ENCODE measurements at places on chromosomes 6 and 20. TPM values are rescaled to one million over a fixed set of nuclear protein-coding genes. Genes with fewer than 3 reads are reported as not detected.

GRCh38 chr6:152398993-152399392 is 238.2 kb downstream of the SYNE1 start:
- DNase-seq = no peak

- no peak for DNase-seq
Measured at GRCh38 chr6:47663462-47664216, 34.7 kb upstream of the ADGRF4 start.

DNA sequence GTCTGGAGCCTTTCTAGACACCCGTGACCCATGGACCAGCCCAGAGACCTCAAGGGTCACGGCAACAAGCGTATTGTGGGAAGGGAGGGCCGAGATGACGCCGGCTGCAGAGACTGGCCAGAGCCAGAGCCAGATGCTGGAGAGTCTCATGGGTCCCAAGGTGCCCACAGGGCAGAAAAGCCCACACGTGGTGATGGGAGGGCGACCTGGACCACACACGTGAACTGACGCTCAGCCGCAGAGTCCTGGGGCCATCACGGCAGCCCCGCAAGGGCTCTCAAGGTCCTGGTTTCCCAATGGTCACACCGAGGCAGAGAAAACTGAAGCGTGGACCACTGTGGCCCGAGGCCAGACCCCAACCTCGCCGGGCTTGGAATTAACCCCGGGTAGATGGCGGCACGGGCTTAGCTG is 92.6 kb downstream of the YTHDF1 start:
- DNase-seq = no peak

DNA sequence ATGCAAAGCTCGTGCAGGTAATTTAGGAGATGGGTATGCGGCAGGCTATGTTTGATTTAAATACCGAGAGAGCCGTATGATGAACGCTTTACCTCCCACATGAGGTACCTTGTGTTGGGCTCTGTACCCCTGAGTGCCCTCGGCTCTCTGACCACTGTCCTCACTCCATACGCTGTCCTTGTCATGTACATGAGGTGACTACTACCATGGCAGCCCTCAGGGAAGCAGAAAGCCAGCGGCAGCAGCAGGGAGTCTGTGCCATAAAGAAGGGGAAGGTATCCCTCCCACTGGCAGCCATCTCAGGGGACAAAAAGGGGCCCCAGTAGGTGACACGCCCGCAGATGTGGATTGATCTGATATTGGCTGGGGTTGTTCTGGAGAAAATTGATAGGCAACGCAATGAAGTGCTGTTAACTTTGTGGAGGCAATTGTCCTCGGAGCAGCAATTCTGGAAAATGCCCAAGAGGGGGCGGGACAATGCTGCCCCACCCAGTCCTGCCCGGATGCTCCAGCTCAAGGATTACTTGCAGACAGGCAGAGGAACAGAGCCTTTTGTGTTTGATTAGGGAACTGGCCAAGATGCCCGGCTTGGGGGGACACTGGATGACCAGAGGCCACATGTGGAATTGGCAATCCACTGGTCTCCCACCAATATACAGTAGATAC is 38.0 kb upstream of the HSF2 start:
- no peak for DNase-seq

DNA sequence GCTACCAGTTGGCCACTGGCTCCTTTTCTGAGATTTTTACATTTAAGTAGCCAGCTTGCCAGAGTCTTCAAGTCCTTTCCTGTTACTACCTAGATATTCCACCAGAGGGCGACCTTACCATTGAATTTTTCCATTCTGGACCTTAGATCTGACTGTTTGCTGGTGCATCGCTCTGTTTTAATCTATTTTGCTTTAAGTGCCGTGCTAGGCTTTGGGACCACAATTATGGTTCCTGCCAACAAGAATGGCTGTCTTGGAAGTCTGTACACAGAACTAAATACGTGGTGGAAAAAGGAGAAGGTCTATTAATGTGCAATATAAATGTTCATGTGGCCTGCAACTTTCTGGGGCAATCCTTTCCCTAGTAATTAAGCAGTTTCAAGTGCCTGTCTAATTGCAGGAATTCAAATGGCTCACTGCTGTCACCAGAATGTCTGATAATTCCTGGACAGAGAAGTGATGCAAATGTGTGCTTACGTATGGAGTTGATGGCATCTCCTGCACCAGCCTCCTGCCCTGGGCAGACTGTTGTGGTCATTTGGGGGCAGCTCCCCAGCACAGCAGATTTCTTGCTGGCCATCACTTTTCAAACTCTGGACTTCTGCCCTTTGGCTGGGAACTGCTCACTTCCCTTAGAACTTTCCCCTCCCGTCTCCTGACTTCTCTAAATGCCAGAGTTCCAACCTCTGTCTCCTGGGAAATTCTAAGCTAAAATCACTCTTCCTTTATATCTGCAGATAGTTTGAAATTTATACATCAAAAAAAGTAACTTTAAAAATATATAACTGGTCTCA is 5.6 kb upstream of the HLA-DOA start:
- DNase-seq = no peak

TCF15 gene
- not detected for total RNA-seq

DNA sequence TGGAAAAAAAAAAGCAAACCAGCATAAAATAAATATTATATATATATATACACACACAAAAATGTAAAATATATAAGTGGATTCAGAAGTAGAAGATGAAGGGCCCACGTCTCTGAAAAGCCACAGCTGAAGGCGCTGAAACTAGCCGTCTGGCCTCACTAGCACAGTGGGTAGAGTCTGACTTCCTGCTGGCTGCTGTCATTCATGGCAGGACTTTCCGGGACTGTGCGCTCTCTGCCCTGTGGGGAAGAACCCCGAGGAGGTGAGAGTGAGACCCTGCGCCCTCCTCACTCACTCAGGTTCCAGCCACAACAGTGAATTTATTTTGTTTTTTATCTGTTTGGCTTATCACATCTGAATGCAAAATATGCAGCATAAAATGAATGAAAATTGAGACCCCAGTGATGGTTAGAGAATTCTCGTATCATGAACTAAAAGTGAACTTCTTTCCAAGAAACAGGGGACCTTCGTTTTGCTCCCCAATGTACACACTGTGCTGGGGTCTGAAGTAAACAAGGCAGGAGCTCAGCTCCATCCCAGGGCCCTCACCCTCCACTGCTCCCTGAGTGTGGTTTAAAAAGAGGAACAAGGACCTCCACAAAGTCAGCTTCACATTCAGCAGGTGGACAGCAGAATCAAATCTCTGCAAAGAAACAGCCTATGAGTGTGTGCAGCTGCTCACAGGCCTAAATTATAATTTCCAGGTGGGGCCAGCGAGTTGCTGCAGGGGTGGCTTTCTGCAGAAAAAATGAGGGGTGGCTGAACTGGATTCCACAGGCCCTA is 1.3 kb upstream of the RAMACL start:
- no peak for DNase-seq

DNA sequence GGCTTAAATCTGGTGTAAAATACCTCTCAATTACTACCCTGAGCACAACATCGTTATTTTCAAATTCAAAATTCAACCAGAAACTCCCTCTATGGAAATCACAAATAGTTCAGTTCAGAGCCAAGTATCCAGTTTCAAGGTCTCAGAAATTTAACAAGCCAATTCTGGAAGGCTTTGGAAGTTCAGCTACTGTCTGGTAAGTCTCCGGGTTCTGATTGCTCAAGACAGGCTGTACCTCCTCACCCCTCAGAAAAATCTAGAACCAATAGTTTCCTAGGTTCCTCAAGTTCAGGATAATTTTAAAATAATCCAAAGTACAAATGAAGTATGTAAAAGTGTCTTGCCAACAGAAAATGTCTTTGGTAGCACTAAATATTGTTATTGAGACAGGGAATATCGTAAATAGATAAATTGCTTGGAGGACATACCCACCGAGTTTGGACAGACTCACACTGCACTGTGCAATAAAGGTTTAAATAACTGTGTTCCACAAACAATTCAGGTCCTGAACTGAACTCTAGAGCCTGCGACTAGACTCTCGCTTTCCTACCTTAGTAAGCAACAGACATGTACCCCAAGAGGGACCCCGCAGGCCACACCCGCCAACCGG is 729 bp downstream of the ATG5 start:
- no peak for DNase-seq

LY6G6D gene
- not detected for total RNA-seq

ZSCAN12 gene
- 2.8 TPM for total RNA-seq

WFDC12 gene
- not detected for total RNA-seq

GRCh38 chr6:1575210-1576041 is 34.3 kb upstream of the FOXC1 start:
- no peak for DNase-seq

DNA sequence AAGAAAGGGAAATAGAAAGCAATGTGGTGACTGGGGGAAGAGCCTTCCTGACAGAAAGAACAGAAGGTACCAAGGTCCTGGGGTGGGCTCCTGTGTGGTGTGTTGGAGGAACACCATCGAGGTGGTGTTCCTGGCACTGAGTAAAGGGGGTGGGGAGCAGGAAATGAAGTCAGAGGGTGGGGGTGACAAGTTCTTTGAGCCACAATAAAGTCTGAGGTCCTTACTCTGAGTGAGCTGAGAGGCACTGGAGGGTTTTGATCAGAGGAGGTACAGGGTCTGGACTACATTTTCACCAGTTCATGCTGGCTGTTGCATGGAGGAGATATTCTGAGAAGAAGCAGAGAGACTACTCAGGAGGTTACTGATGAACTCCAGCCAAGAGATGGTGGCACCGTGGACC is 198.2 kb downstream of the GMPR start:
- DNase-seq = peak; percentile 36

OR2H2 gene
- not detected for total RNA-seq

DNA sequence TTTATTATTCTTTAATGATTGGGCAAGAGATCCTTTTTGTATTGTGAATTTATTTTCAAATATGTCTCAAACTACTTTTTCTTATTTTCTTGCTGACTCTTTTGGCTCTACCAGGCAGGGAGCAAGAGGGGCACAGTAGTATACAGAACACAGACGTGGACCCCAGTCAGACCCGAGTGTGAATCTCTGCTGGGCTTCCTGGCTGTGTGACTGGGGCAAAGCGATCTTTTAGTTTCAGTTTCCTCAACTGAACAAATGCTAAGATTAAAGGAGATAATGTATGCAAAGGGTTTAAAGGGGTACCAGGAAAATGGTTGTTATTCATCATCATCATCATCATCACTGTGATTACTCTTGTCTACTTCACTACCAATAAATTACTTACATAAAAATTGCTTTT is 317.5 kb downstream of the HIVEP2 start:
- DNase-seq = no peak

- DNase-seq = no peak
Measured at GRCh38 chr6:3446184-3446583, 10.7 kb downstream of the SLC22A23 start.

DNA sequence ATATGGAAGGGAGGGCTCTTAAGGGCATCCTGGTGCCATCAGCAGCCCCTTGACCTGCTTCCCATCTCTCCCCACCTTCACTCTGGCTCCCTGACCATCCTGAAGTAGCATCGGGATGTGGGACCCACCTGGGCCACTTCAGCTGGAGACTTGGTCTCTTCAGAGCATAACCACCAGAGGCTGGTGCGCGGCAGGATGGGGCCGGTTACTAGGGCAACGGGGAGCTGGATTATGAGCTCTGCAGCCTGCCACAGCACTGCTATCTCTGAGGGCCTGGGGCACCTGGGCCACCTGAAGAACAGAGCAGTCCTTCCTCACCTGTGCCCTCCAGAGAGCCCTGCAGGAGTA is 79.7 kb downstream of the SYNJ2 start:
- no peak for DNase-seq

SPINT3 gene
- not detected for total RNA-seq

GRCh38 chr6:168784426-168784825 is 343.4 kb downstream of the SMOC2 start:
- no peak for DNase-seq

All from activated T-cell treated with anti-CD3 and anti-CD28 coated beads, Interleukin-2, amount 50 U/mL, for 4 hours (primary cell).